Tibial nerve (tissue), 4 donors: ENCODE measurements at places on chromosomes 2 and 18. TPM values are rescaled to one million over a fixed set of nuclear protein-coding genes. Genes with fewer than 3 reads are reported as not detected.

The RTN4 gene
- 244 TPM for total RNA-seq

The CNOT9 gene
- total RNA-seq, result 34.2 TPM

The GCG gene
- not detected for total RNA-seq

The FIGLA gene
- total RNA-seq, result not detected

The REG1B gene
- 2.1 TPM for total RNA-seq

The APOB gene
- total RNA-seq, result 4.2 TPM

The SH2D6 gene
- total RNA-seq, result 1.1 TPM

The COLEC12 gene
- total RNA-seq, result 8.3 TPM

The TWIST2 gene
- total RNA-seq, result 140 TPM

The RASGRP3 gene
- total RNA-seq, result 4.0 TPM

The CYS1 gene
- total RNA-seq, result 17.5 TPM

The TCF23 gene
- not detected for total RNA-seq

The POMC gene
- 4.5 TPM for total RNA-seq

The IKZF2 gene
- 12.1 TPM for total RNA-seq
